Fibroblast of the conjunctiva (primary cell): ENCODE measurements at places on chromosomes 2 and 18.

- no peak for DNase-seq
Measured at GRCh38 chr2:135676031-135676430, 65.6 kb upstream of the UBXN4 start.

GRCh38 chr18:37297106-37297505, 268.5 kb downstream of the CELF4 start:
- no peak for DNase-seq

- no peak for DNase-seq
Measured at GRCh38 chr2:35591886-35592285, 763.7 kb upstream of the CRIM1 start.

- DNase-seq: no peak
Measured at GRCh38 chr2:69143748-69144360, 130.9 kb downstream of the ANTXR1 start.

- DNase-seq: no peak
Measured at GRCh38 chr2:111134055-111134454, 13.3 kb downstream of the BCL2L11 start.

- DNase-seq: no peak
Measured at GRCh38 chr18:48904847-48905394, 45.8 kb downstream of the SMAD7 start.

- no peak for DNase-seq
Measured at GRCh38 chr2:95284886-95285541, 10.8 kb downstream of the PROM2 start.

DNA sequence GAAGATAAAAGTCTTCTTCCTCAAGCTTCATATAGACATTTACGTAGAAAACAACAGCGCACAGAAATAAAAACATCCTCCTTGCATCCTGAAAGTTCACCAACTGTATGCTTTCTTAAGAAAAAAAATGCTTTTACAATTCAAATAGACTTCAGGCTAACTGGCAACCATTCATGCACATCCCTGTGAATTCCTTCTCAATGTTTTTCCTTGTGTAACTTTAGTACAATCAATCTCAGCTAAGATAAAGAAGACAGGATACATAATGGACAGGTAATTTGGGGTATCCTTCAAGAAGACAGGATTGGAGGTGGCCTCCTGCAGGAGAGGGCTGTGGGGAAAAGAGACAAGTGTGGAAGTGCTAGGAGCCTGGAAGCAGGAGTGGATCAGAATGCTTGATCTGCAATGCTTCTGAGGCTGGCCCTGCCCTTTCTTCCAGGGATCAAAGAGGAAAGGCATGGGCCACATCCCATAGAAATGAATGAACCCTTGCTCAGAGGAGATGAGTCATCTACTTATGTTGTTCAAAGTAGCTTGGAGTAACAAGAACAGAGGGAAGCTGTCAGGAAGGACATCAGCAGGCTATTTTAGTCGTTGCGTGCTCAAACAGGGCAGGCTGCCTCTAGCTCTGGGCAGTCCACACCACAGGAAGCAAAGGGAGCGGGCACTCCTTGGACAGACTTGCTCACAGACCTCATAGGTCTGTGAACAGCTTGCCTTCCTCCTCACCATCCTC, 126.6 kb downstream of the TMEM131 start:
- peak; percentile 73 for DNase-seq

DNA sequence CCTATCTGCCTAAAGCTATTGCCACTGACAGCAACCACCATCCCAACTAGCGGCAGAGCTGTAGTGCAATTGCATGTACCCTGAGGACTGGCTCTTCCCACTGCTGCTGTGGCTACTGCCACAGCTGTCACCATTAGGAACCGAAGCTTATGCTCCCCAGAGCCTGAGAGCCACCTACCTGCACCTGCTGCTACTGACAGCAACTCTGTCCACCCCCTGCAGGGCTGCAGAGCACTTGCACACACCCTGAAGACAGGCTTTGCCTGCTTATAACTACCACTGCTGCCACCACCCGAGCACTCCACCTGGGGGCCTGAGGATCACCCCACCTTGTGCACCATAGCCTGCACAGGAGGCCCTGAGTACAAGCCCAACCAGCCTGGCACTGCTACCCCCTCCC, 217.6 kb upstream of the FOSL2 start:
- DNase-seq: no peak

DNA sequence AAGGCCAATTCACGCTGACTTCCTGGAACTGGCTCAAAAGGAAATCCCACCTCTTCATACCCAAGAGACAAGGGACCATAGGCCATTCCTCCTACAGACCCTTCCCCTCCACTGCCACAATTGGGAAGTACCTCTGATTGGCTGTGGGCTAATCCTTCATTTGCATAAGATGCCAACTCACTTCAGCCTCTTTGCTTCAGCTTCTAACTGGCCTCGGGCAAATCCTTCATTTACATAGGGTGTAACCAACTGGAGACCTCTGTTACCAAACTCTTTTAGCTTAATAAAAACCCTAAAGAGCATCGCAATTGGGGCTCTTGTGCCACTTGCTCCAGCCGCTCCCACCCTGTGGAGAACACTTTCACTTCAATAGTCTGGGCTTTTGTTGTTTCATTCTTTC, 38.2 kb downstream of the MC2R start:
- DNase-seq: no peak

- DNase-seq: no peak
Measured at GRCh38 chr2:55837073-55837472, 86.5 kb downstream of the EFEMP1 start.

DNA sequence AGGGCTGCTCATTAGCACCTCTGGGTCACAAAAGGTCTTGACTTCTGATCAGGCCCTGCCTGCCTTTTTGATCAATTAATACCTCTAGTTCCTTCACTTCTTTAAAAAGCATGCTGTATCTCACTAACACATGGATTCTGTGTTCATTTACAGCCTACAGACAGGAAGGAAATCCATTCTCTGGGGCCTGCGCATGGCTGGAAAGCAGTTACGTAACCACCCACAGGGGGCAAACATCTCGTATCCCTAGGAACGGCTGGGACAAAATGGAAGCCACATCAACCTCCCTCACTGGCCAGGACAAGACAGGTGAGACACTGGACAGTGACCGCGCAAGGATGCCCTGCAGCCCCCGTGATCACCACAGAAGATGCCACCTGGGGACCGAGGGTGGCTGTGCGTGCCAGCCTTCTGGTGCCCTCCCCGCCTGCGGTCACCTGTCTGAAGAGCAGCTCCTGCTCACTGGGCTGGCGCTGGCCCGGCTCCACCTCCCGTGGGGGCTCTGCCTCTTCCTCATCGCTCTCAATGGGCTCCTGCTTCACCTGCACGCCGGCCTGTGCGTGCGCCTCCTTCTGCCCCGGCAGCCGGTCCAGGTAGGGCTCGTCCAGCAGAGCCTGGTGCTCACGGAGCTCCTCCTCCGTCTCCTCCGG, 266.9 kb downstream of the TWIST2 start:
- DNase-seq: no peak

DNA sequence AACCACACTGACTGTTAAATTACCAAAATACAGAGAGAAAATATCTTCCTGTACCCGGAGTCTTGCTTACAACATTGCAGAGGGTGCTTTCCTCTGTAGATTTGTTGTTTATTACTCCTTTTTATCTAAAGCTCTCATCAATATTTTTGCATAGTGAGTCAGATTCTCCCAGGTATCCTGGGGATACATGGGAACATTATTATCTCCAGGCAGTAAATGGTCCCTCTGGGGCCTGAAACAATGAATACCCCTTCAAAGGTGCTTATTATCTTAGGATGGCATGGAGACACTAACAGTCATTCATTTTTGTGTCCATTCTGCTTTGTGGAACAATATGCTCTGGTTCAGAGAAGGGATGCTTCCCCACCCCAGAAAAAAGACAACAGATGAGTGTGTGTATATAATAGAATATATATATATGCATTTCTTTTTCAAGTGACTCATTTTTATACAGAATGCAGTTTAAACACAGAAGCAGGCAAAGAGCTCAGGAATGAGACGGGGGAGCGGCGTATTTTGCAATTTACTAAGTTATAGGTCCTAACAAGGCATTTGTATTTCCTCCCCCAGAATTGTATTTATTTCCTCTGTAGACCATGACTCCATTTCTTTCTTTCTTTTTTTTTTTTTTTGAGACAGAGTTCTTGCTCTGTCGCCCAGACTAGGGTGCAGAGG, 424.8 kb upstream of the ZEB2 start:
- no peak for DNase-seq

DNA sequence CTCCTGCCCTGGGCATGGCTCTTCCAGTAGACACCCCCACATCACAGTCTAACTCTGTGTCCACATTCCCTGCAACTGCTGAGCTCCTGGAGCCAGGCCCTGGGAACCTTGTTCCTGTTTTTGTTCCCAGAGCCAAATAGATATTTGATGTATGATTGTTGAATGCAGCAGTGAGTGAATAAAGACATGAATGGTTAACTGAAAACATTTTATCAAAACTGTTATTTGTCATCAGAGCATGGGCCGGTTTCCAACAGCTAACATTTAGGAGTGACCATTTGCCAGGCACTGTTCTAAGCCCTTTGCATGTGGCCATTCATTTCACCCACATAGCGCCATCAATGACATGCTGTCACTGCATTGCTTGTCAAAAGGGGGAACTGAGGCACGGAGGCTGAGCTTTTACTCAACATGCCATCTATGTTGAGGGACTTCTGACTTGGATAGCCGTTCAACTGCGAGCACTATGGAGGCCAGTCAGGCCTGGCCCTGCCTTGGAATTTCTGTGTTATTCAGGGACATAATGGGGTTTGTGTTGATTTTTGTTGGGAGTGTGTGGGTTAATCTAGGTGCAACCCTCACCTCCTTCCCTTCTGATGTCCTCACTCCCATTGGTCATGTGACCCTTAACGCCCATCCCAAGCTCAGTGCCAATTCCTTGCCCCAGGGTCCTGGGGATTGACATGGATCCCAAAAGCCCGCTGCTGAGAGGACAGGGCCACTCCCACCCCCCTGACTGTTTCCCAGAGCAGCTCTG, 12.6 kb downstream of the IL1R1 start:
- no peak for DNase-seq

DNA sequence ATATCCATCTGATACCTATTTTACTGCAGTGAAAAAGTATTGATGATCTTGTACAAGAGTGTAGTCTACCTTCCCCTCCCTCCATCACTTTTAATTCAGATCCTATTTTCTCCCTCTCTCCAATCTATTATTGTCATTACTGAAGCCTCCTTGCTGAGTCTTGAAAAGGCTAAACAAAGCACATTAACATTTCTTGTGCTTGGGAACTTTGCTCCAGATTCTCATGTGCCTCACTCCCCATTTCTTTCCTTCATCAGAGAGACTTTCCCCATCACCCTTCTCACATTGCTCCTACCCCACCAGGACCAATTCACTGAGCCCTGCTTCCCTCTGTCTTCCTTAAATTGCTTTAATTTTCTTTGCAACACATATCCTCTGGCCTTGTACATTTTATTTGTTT, 736.2 kb upstream of the GCFC2 start:
- DNase-seq: no peak

- DNase-seq: no peak
Measured at GRCh38 chr18:11750581-11751310, 61.7 kb downstream of the GNAL start.
